Spinal cord (tissue), 10 donors: ENCODE measurements at places on chromosomes 16 and 17.

- no peak for DNase-seq
Observed at GRCh38 chr16:35510701-35511100, 2051.3 kb downstream of the TP53TG3F start.

DNA sequence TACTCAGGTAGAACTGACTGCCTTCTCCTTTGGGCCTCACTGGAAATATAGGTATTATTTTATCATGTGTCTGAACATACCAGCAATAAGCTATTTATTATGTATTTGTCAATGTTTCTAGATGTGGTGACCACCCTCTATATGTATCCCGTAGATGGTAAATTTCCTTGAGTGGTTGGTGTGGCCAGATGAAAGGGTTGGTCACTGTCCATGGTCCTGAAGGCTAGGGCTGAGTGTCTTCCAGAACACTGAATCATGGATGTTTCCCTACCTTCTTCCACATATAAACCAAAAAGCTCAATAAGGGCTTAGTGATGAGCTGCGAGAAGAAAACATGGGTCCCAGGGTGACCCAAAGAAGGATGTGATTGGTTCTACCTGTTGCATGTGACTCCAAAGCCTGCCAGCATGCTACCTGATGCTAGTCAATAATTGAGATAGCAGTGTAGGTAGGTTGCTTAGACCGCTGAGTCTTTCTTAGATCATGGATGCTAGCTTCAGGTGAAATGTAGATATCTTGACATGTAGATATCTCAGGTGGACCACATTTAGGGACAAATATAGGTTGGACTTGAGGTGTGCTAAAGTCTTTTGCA lies 150.3 kb downstream of the ASIC2 start:
- DNase-seq = no peak

DNA sequence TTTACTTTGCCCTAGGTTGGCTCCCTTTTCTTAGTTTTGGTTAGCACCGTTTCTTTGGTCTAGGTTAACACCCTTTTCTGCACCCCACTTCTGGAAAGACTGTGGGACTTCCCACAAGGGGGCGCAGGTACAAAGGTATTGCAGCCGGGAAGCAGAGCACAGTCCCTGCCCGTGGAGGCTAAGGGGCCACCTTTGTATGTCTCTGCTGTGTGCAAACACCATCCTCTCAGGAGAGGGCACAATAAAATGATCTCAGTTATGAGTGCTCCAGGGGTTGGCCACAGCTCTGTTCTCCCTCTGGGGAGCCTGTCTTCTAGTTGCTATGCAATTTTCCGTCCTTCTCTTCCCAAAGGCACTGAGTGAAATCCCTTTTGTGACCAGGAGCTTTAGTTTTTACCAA lies 28.4 kb upstream of the TMC5 start:
- DNase-seq = no peak

- no peak for DNase-seq
Observed at GRCh38 chr16:707062-707538, 1.5 kb upstream of the FBXL16 start.

- no peak for DNase-seq
Observed at GRCh38 chr16:64924086-64924485, 197.8 kb downstream of the CDH11 start.

DNA sequence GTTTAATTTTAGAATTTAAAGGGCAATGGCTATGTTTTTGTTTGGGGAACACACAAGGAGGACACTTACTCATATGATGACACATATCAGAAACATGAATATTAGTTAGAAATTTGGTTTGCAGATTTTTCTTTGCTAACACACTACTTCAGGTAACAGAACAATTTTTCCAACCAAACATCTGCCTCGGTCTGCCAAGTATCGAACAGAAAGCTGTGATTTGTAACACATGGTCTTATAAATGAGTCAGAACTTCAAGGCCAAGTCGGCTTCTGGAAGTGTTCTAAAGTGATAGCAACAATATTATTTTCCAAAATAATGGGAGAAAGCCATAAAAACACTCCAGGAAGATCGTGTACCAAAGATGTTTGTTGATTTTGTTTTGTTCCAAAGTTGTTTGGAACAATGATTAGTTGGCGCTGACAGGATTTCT lies 75.9 kb upstream of the PMFBP1 start:
- DNase-seq = no peak

DNA sequence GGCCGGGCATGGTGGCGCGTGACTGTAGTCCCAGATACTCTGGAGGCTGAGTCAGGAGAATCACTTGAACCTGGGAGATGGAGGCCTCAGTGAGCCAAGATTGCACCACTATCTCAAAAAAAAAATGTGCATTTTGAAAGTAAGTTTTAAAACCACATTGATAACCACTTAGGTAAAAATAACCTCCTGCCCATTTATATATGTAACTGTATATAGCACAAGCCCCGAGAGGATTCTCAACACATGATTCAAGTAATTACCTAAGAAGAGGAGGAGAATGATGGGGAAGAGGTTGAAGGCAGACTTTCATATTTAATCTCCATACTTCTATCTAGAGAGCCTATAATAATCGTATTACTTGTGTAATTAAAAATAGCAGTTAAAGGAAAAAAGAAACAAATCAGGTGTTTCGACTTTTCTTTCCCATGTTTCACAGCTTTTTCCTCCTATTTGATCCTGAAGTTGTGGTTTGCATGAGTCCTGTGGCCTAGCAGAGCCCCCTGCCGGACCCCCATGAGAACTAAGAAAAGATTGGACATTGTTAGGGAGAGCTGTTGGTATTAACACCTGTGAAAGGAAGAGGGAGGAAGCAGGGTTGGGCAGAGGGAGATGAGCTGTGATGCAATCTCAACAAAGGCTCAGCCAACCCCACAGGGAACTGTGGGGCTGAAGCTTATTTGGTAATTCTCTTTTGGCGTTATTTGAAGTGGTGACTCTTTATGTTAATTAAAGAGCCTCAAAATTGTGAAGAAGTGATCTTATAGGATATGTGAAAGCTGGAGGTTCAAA lies 22.1 kb downstream of the PMFBP1 start:
- no peak for DNase-seq

DNA sequence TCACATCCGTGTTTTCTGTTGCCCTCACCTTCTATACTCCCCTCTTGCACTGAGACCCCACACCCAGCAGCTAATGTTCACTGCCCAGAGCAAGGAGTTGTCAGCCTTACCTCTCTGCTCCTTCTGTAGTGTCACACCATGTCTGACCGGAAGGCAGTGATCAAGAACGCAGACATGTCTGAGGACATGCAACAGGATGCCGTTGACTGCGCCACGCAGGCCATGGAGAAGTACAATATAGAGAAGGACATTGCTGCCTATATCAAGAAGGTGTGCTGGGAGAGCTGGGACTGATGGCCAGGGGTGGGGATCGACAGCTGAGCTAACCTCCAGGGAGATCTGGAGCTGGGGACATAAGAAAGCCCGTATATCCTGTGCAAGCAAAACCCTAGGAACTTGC lies 3.7 kb downstream of the DYNLL2 start:
- DNase-seq = no peak

DNA sequence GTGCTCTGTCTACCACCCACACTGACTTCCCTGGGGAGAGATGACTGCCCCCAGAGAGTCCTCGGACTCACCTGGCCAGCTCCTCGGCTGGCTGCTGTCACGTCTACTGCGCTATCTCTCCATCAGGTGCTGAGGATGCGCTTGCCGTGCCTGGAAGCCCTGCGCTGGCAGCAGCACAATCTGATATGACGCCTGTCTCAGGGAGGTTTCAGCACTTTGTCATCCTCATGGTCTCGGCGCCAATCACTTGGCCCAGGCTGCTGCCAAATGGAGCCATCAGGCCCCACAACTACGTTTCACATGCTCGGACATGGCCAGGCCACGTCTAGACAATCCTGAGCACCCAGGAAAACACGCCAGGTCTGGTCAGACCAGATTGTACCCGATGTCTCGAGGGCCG lies 46.7 kb downstream of the FOXL1 start:
- DNase-seq = no peak

- no peak for DNase-seq
Observed at GRCh38 chr17:17781591-17782496, 54.9 kb downstream of the SREBF1 start.

GRCh38 chr17:75856062-75856756 lies 1.1 kb upstream of the WBP2 start:
- no peak for DNase-seq

DNA sequence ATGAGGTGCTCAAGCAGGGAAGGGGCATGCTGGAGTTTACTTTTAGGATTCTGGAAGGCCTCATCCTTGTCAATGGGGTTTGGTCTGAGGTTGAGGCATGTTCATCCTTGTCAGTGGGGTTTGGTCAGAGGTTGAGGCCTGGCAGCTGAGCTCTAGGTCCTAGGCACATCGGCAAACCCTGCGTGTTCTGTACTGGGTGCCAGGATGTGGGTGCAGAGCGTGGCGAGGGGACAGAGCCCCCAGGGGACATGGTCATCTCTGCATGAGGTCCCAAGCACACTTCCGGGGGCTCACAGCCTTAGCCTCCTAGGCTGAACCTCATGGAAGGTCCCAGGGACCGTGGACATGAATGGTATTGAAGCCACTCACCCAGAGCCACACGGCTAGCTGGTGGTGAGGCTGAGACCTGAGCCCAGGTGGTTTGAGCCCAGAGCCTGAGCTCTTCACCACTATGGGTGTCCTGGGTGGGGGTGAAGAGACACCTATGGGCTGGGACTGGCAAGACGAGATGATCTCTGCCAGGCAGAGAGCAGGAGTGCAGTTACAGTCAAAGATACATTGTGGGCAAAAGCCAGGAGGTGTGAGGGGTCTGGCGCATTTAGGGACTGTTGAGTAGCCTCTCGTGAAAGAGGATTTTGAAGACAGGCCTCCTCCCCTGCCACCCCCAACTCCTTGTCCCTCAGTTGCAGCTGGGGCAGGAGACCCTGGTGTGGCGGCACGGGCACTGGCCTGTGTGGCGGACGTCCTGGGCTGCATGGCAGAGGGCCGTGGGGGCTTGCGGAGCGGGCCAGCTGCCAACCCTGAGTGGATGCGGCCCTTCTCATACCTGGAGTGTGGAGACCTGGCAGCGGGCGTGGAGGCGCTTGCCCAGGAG lies 19.3 kb downstream of the FCSK start:
- no peak for DNase-seq

DNA sequence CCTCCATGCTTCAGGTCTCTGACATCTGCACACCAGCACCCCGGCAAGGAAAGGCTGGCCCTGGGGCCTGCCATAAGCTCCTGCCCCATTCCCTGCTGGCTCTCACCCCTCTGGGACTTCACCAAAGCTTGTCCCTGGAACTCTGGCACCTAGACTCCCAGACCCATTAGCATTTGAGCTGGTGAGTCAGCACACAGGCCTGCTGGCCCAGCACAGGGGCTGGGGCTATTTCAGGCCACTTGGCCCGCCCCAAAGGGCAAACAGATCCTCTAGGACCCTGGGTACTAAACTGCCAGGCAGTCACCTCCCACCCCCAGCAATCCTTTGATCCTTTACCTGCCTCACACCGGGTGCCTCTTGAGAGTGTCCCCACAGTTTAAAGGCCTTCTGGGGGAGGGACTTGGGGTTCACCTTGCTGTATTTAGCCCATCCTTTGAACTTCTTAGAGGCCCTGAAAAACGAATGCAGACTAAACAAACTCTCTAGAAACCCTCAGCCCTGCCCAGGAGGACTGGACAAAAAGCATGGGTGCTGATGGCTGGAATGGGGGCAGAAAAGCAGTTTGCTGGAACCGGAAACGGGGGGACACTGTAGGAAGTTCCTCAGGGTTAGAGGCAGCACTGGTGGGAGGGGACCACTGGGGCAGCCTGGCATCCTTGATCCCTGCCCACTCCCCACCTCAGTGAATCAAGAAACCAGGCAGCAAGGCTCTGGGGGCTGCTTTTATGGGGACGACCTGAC lies 3.2 kb upstream of the SAMD14 start:
- no peak for DNase-seq

DNA sequence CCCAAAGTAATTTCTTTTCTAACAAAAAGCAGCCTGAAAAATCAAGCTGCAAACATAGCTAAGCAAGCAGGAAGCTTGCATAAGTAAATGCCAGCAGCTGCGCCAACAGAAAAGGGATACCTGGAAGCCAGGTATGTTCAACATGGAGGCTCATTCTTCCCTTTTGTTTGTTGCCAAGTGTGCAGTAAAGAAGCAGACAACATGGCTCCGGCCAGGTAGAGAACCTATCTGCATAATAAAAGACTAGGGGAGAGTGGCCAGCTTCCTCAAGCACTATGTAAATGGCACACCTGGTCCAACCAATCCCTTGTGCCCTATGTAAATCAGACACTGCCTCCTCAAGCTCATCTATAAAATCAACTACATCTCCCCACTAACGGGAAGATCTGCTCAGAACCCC lies 1407.0 kb downstream of the CDH11 start:
- DNase-seq = no peak

- no peak for DNase-seq
Observed at GRCh38 chr17:182050-182751, 751 bp upstream of the DOC2B start.

DNA sequence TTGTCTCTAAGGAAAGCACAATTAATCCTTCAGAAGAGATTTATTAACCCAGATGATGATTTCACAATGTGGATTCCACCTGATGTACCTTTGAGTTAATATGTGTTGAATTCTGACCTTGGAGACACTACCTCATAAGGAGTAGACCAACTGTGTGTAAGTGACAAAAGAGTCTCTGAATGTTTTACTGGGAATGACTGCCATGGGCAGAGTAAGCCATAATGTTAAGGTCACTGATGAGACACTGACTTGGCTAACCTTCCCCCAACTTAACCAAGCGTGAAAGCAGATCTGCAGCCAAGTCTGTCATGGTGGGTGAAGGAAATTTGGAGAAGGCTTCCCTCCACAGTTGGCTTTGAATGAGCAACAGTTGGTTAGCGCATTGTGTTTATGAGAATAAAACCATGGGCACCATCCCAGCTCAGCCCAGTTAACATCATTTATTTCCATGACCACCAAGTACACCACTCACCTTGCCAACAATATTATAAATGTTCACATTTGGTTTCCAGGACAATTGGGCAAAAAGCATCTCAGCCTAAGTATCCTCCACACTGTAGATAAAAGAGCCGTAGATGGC lies 618.5 kb downstream of the KCNJ2 start:
- DNase-seq = peak; percentile 18
